Iris pigment epithelial cell (primary cell): ENCODE measurements at places on chromosomes 6 and 20.

- DNase-seq: peak; percentile 98
These were observed 107.1 kb downstream of the COL12A1 start for GRCh38 chr6:75098709-75099108.

GRCh38 chr6:22448291-22448711 lies 121.1 kb upstream of the HDGFL1 start:
- peak; percentile 95 for DNase-seq

GRCh38 chr6:168686831-168687730 lies 246.1 kb downstream of the SMOC2 start:
- DNase-seq: no peak

DNA sequence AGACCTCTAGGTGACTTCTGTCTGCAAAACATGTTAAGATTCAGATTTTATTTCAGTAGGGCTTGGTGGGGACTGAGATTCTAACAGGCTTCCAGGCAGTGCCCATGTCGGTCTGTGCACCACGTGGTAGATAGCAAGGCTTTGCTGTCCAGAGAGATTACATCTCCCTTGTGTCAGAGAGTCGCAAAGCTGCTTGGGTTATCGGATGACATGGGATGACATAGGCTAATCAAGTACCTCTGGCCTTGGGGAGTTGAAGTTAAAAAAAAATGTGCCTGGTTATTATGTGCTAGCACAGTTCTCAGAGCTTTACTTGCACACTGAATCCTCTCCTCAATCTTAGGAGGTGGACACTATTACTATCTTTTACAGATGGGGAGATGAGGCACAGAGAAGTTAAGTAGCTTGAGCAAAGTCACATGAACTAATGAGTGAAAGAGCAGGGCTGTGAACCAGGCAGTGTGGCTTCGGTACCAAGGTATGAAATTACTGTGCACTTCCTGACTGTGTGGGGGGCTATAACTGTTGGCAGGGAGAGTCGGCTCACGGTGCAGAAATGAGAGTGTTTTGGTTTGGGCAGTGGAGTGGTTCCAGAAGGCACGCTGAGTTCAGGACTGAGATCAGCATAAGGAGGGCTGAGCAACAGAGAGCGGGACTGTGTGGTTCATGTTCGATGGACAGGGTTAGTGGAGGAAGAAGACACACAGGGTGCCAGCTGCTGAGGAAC lies 41.1 kb downstream of the FARS2 start:
- DNase-seq: no peak

GRCh38 chr6:22917344-22917743 lies 348.0 kb downstream of the HDGFL1 start:
- no peak for DNase-seq

DNA sequence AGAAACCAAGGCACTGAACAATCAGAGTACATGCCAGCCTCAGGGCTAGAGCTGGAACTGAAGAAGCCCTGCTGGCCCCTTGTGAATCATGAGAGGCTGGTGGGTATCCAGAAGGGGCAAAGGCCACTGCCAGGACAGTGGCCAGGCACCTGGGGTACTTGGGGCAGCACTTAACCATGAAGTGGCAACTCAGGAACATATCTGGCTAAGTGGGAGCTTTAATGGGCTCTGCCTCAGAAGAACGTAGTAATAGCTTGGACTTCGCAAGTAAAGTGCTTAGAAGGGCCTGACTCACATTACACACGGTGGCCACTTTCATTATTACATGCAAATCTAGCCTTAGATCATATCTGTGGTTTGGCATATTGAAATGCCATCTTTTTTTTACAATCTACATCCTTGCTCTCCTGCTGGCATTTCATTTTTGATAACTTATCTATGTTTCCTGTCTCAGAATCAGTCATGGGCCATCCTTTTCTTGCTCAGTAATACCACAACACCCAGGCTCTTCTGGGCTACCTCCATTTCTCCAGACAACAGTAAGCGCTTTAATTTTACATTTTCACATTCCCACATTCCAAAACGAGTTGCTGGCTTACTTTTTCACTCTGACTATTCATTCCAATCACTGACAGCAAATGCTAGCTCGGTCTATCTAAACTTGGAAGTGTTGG lies 21.6 kb downstream of the NAPB start:
- DNase-seq: peak; percentile 72

- no peak for DNase-seq
These were observed 57.8 kb downstream of the KIZ start for GRCh38 chr20:21183722-21184121.

GRCh38 chr6:54248319-54248718 lies 59.9 kb upstream of the TINAG start:
- no peak for DNase-seq

DNA sequence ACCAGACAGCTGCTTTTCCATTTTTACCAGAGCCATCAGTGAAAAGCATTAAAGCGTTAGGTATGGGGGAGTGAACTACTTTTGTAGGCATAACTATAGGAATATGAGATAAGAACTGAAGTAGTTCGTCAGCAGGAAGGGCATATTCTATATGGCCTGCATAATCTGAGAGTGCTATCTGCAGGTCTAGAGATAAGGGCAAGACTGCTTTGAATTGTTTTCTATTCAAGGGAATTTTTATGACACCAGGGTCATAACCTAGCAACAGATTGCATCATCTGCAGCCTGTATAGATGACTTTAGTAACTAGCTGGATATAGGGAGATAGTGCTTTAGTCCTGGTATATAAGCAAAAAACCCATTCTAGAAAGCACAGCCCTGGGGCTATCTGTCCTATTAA lies 437.3 kb upstream of the HTR1E start:
- DNase-seq: no peak

- DNase-seq: no peak
These were observed 8.6 kb downstream of the IPCEF1 start for GRCh38 chr6:154347981-154348380.

GRCh38 chr6:44176130-44176761 lies 17.6 kb downstream of the CAPN11 start:
- no peak for DNase-seq

DNA sequence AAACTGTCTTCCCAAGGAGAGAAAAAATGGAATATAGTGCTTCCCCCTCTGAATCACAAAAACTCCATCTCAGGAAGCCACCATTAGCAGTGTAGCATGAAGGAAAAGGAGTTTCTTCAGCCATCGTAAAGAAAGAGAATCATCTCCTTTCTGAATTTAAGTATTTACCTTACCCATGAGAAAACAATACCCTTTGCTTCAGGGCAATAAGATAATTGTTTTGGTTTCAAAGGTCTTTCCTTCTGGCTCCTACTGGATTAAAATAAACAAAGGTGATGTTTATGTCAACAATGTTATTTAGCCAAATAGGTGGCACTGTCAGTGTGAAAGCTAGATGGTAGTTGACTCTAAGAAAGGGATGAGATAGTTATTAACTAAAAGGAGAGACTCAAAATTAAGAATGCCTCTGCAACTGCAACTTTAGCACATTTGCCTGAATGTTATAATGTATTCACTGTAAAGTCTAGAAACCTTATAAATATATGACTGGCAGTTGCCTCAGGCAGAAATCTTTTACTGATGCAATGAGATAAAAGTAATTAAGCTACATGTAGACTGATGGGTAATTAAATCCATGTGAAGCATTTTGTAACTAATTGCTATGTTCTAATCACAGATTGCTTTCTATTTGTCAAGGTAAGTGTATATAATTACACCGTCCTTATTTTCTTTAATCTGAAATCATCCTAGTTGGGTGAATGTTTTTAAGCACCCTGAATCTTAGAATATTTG lies 399.0 kb downstream of the CDKAL1 start:
- DNase-seq: no peak

- DNase-seq: peak; percentile 51
These were observed 41.4 kb downstream of the DTNBP1 start for GRCh38 chr6:15621203-15622044.

DNA sequence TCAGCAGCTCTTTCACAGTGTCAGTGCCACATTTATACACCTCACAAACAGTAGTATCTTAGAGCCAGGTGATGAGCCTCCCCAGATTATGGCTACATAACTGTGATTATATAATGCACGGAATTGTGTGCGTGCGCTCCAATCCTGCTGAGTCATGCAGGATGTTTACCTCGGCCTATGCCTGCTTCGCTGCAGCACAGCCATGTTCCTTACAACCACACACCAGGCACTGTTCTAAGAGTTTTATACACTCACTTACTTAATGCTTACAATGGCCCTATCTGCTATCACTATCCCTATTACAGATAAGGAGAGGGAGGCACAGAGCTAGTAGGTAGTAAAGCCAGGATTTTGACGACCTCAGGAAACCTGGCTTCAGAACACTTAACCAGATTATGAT lies 7.3 kb downstream of the ZKSCAN3 start:
- peak; percentile 85 for DNase-seq

GRCh38 chr6:155201461-155202226 lies 62.2 kb upstream of the CLDN20 start:
- DNase-seq: peak; percentile 90

DNA sequence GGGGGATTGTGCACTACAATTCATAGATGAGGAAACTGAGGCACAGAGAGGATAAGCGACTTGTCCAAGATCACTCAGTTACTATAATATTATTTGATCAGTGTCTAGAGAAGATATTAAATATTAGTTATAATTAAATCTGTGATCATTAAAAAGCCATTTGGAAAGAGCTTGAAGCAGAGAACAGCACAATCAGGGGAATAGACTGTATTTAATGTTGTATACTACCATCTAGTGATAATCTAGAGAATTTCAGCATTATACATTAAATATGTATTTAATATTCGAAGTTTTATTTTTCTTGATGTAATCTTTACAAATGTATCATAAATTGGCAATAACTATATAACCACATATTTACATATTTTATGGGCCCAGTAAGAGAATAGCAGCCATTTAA lies 20.1 kb upstream of the MTCL3 start:
- peak; percentile 32 for DNase-seq

DNA sequence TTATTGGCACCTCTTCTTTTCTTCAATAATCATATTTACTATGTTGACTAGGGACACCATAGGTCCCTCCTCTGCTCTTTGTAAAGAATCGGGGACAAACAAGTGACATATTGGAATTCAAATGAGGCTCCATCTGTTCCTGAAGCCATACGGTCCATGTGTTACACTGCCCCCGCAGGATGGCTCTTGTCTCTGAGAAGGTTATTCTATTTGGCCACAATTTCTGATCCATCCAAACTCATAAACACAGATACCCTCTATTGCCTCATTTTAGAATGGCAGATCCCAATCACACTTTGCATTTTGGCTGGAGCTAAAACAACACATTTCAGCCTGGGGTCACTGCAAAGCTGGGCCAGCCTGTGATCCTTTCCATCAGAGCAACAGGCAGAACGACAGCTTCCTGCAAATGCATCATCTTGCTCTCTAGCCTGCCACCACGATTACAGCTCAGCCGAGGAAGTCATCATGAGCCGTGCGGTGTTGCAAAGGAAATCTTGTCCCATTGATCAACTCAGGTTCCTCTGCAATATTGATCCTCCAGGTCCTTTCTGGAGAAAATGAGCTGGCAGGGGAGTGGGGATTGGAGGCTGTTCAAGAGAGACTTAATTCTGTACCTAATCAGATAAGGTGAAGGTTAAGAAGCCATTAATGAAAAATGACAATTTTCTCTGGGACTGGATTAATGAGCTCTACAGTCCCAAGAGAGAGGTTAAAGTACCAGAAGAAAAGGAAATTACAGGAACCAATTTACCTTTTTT lies 73.1 kb downstream of the AGPAT4 start:
- no peak for DNase-seq

DNA sequence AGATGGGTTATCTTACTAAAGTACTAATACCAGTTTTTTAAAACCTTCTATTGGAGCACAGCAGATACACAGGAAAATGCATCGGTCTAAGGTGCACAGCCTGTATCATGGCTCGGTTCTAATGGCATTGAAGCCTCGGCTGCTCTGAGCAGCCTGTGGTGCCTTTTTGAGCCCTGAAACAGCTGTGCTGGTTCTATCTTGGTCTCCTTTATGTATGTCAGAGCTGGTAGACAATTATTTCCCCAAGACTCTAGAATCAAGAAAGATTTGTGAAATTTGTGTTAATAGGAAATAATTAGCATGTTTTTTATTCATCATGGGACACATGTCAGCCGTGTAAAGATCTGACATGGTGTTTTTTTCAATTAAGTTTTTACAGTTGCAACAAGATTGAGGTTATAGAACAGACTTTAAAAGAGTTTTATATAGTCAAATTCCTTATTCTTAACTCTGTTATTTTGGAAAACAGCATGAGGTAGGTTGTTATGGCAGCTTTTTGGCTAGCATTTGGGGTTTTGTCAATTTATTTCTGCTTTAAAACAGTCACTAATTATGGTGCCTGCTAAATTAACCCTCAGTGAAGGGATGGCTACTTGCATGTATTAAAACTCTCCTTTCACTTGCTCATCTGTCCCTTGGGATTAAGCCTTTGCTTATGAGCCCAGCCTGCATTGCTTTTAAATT lies 40.3 kb upstream of the C20orf144 start:
- no peak for DNase-seq
